ENCODE measurements at places on chromosomes 11 and 22.
A peak's percentile ranks its signal among the peaks of the same experiment; 100 is the strongest.

DNA sequence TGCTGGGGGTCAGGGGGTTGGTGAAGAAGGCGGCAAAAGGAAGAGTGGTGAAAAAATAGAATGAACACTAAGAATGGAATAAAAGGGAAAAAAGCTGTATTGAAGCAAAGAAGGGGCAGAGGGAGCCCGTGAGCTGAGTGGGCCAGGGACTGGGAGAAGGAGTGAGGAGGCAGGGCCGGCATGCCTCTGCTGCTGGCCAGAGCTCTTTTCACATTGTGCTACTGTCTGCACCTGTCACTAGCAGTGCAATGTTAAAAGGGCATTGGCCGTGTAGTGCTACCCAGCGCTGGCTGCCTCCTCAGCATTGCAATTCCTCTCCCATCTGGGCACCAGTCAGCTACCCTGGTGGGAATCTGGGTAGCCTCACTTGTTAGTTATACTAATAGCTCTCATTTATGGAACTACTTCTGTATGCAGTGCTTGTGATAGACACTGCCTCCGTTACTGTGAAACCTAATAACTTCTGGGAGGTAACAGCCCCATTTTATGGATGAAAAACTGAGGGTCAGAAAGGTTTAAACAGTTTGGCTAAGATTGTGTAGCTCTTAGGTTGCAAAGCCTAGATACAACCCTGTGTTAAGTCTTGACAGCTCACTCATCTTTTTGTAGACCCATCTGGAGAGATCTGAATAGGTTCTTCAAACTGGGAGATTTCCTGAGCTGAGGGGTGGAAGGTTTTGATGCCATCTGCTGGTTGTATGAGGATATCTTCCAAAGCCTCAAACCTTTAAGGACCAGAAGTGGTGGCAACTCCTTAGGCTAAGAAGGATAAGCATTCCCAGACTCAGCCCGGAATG, 8.5 kb downstream of the YPEL4 start:
- no peak for DNase-seq

DNA sequence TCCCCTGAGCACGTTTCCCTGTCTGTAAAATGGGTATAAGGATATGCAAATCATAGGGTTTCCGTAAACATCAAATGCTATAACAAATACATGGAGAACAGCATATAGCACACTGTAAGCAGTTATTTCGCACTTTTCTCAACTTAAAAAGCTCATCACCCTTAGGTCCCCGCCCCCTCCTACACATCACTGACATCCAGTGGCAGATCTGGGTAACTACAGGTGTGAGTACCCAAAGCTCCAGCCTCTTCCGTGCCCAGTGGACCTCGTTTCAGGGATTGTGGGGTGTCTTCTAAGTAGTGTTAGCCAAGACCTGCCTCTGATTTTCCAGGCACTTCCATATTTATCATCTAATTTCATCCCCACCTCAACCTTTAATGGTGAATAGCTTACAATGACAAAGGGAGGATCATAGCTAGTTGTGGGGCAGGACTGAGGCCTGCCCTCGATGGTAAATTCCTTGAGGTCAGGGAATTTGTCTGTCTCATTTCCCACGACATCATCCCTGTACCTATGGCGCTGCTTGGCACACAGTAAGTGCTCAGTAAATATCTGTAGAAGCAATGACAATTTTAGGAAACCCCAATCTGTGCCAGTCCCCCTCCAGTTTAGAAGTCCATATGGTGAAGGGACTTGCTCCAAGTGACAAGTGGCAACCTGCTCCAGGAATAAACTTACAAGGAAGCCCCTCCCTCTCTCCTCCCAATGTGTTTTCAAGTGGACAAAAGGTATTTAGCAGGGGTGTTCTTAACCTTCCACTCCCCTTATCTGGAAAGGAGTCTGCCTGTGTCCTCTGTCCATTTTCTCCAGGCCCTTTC, 340.5 kb downstream of the TENM4 start:
- DNase-seq, result no peak

DNA sequence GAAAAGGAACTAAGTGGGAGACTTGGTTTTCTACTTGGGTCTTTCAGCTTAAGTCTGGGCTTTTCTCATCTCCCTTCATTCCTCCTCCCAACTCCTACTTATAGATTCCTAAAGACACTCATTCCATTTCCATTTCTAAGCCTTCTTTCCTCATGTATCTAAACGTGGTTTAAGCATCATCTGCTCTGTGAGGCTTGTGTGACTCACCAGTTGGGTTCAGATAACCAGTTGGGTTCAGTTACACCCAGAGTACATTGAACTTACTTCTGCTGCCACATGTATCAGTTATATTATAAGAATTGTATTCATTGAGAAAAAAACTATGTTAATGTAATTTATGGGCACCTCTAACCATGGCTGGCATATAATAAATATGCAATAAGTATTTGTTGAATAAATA, 831.2 kb upstream of the CCDC90B start:
- no peak for DNase-seq

GRCh38 chr11:126317432-126317755, 13.5 kb downstream of the DCPS start:
- DNase-seq, result no peak

DNA sequence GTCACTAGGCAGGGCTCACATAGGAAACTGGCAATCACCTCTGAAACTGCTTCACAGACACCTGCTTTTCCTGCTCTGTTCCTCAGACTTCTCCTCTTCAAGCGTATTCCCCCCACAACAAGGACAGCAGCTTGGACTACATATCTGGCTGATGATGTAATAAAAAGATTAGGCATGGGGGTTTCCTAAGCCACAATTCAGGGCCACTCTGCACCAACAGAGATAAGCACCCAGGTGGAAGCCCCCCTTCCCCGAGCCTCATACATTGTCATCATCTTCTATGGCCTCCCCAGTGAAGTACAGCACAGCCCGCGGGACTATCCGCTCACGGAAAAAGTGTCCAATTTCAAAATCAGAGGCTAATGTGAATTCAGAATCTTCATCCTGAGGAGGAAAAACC, 25.0 kb upstream of the PHLDA2 start:
- no peak for DNase-seq

DNA sequence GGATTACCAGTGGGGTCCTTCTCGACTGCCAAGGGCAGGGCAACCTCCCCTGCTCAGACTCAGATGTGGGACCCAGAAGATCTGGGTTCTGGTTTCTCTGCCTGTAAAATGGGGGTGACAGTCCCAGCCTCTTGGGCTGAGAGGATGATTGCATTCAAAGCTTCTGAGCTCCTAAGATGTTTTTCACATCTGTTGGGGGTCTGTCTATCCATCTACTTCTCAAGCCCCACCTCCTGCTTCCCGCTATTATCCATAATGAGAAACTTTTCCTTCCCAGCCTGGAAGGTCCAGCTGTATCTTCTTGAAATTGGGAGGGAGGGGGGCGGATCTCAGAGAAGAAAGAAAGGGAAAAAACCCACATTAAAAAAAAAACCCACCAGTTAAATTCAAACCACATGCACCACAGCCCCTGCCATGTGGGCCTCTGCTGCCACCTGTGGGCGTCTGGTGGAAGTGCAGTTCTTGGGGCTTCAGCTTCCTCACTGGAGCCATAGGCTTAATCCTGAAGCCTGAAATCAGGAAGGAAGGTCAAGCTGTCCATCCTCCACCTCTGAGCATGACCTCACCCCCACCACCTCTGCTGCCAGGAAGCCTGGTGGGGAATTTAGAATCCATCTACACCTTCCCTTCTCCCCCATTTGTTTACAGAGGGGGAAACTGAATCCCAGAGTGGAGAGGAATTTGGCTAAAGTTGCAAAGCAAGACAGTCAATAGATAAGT, 27.3 kb downstream of the ARHGEF17 start:
- DNase-seq, result peak; percentile 55

DNA sequence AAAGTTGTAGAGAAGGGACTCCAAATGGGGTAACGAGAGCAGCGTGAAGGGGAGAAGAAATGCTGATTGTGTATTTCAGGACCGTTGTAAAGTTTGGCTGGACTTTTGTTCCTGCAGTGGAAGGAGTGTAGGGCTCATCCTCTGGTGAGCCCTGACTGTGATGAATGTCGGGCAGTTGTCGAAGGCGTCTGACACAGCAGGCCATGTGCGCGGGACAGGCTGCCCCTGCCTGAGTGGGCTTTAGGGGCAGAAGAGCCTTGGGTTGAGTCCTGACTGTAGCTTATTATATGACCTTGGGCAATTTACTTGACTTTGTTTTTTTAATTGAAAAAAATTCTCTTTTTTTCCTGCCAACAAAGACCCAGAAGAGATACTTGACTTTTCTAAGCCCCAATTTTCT, 3.1 kb downstream of the TRMU start:
- no peak for DNase-seq

- DNase-seq, result no peak
Measured at GRCh38 chr11:77698896-77699295, 61.3 kb upstream of the CLNS1A start.

All from stimulated activated CD8-positive, alpha-beta memory T cell treated with anti-CD3 and anti-CD28 coated beads, Interleukin-7, amount 100 ng/mL, for 1 hour (primary cell).